ENCODE measurements at places on chromosomes 7 and 10. TPM values are rescaled to one million over a fixed set of nuclear protein-coding genes. Genes with fewer than 3 reads are reported as not detected.

OLAH gene
- 0.23 TPM for total RNA-seq

UPK3B gene
- total RNA-seq, result 1.6 TPM

SKIDA1 gene
- total RNA-seq, result 7.5 TPM

WNT8B gene
- 0.29 TPM for total RNA-seq

IFIT1B gene
- 3.0 TPM for total RNA-seq

GRM3 gene
- total RNA-seq, result 0.18 TPM

GPRIN2 gene
- total RNA-seq, result 8.2 TPM

FGFR2 gene
- 120 TPM for total RNA-seq

CLDN12 gene
- total RNA-seq, result 39.9 TPM

SPDYE5 gene
- not detected for total RNA-seq

CAMK2B gene
- 6.1 TPM for total RNA-seq

PLPP4 gene
- total RNA-seq, result 5.2 TPM

GLI3 gene
- 17.5 TPM for total RNA-seq

All from metanephros (tissue), 2 donors.